Dermis lymphatic vessel endothelial cell (primary cell): ENCODE measurements at places on chromosomes 3 and 15. TPM values are rescaled to one million over a fixed set of nuclear protein-coding genes. Genes with fewer than 3 reads are reported as not detected.

Gene RAD18
- total RNA-seq = 6.2 and 6.8 TPM in 2 replicates

Gene PLCH1
- total RNA-seq = not detected in 2 replicates

Gene MASP1
- under 0.01 and 0.43 TPM in 2 replicates for total RNA-seq

Gene LXN
- 29.8 and 40.4 TPM in 2 replicates for total RNA-seq

Gene STAB1
- 199 and 423 TPM in 2 replicates for total RNA-seq

Gene C3orf85
- not detected in 2 replicates for total RNA-seq

Gene TRPC1
- 1.6 and 6.2 TPM in 2 replicates for total RNA-seq

Gene CERS3
- total RNA-seq = not detected in 2 replicates

Gene KLHL6
- total RNA-seq = 0.26 and 0.33 TPM in 2 replicates

Gene XIRP1
- not detected in 2 replicates for total RNA-seq

Gene NMB
- 3.0 and 3.5 TPM in 2 replicates for total RNA-seq

Gene XCR1
- not detected in 2 replicates for total RNA-seq

Gene CLDN1
- total RNA-seq = under 0.01 and 0.22 TPM in 2 replicates

Gene GLDN
- under 0.01 TPM in 1 of 2 replicates, not detected in the other for total RNA-seq

Gene OCA2
- not detected in 2 replicates for total RNA-seq

Gene GOLGA6A
- total RNA-seq = not detected in 2 replicates

Gene ARGFX
- not detected in 2 replicates for total RNA-seq

Gene EFCAB12
- under 0.01 and 0.11 TPM in 2 replicates for total RNA-seq

Gene AGBL1
- not detected in 2 replicates for total RNA-seq

Gene SQOR
- 117 and 133 TPM in 2 replicates for total RNA-seq

Gene LYZL4
- total RNA-seq = not detected in 2 replicates

Gene CCR2
- not detected in 2 replicates for total RNA-seq

Gene INKA1
- total RNA-seq = 17.3 and 17.6 TPM in 2 replicates

Gene ALDH1A3
- 5.4 and 15.3 TPM in 2 replicates for total RNA-seq

Gene NUP210
- 0.22 and 0.43 TPM in 2 replicates for total RNA-seq

Gene MUC20
- total RNA-seq = 0.11 and 0.34 TPM in 2 replicates

Gene LTK
- total RNA-seq = 0.09 TPM in 1 of 2 replicates, not detected in the other

Gene ZNF662
- total RNA-seq = 0.33 and 2.1 TPM in 2 replicates

Gene ALDH1L1
- total RNA-seq = 0.09 TPM in 1 of 2 replicates, not detected in the other

Gene CCR9
- not detected in 2 replicates for total RNA-seq

Gene RARB
- total RNA-seq = 0.43 and 1.4 TPM in 2 replicates

Gene MORC1
- not detected in 2 replicates for total RNA-seq
